ENCODE measurements at places on chromosomes 7 and 10.
A peak's percentile ranks its signal among the peaks of the same experiment; 100 is the strongest.

DNA sequence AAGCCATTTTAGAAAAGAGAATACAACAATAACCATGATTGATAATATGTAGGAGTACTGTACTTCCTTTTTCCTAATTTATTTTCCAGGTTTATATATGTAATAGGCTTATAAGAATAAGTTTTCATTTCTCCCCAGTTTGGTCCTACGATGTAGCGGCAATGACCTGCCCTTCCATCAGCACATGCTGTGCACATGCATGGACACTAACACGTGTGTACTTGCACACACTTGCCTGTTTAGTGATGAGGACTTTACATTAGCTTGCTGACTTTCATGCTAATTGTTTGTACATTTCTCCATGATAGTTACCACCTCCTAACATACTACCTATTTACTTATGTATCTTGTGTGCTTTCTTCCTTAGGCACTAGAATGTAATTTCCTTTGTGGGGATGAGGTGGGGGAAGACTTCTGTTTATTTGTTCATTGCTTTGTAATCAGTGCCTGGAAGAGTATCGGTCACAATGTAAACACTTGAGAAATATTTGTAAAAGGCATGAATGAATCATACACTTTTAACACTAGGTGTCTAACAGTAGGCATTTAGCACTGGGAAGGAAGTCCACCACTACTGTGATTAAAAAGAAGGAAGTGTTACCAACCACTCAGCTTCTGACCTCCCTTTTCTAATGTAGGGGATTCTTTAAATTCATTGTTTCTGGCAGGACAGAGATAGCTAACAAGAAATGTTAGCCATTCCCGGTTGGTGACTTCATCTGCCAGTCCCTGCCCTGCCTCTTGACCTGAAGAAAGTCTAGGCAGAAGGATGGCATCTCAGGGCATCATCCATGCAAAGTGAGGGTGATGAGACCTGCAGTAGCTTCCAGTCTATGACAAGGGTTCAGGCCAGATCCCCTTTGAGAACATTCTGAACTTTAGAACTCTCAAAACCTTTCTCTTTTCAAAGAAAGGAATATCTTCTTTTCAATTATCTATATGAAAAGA lies 120.2 kb upstream of the RAB18 start:
- DNase-seq, result no peak

GRCh38 chr7:80420876-80421275 lies 91.0 kb downstream of the GNAT3 start:
- DNase-seq, result no peak

DNA sequence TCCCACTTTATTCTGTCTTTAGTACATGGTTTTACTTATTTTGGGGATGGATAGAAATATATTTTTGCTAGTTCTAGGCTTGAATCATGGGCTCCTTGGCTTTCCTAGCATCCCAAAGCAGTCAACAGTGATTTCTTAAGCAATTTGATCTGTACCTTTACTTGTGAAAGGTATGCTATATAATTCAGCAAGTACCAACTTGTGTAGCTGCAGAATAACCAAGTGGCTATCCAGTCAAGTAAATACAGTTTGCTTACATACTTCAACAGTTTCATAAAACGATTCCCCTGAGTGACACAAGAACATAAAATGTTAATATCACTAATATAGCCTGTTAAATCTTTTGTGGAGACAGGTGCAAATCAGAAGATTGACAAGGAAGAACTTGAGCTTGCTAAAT lies 67.2 kb downstream of the PODXL start:
- no peak for DNase-seq

DNA sequence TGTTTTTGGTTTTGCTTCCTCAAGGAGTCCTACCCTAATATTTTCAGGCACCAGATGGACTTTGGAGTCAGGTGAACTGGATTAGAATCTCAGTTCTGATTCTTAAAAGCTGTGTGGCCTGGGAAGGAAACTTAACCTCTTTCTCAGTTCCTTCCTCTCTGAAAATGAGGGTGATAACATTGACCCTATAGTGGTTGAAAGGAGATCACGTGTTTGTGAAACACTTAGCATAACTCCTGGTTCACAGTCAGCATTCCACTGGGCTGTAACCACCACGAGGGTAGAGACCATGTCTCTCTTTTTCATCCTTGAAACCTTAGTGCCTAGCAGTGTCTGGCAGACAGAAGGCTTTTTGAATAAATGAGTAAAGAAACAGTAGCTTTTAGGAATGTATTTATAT lies 16.7 kb downstream of the LSMEM1 start:
- no peak for DNase-seq

DNA sequence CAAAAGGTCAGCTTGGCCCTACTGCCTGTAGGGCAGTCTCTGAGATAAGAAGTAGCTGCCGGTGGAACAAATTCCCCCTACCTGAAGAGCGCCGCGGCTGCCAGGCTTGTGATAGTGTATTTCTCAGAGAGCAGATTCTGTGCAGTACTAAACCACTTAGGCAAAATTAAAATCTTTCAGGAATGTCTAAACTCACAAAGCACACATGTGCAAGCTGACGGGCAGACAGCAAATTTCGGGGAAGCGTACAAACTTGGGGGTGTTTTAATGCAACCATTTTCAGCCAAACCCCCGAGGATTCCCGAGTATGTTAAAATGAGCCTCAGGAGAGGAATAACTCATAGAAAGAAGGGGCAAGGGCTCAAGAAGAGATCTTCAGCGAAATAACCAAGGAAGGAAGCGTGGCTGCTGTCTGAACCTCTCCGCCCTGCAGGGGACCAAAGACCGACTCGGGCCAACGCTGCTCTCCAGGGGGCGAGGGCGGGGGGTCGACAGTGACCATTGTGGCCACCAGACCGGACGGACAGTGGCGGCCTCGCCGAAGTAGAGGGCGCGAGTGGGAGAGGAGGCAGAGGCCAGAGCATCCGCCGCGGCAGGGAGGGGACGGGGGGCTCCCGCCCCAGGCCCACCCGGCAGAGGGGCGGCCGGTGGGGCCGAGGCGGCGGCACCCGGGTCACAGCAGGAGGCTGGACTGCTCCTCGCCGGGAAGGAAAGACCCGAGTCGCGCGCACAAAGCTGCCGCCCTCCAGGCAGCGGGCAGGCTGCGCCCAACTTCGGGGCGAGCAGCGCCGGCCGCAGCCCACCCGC lies 819 bp downstream of the HYCC1 start:
- DNase-seq, result peak; percentile 54

DNA sequence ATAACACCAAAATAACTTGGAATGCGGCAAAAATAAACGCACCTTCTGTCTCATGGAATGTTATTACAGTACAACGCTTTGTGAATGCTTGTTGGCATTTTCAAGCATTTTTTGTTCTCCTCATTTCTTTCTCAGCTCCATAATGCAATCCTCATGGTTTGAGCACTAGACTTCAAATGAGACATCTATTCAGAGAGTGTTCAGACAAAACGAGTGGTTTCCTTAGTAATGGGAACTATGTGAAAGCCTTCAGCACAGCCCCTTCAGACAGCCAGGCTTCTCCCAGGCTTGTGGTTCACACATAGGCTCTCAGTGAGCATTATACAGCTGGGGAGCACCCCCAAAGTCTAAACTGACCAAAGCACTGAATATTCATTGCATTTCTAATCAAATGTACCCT lies 8.6 kb upstream of the LRRN3 start:
- DNase-seq, result no peak

- no peak for DNase-seq
Observed at GRCh38 chr10:101939729-101940128, 96.1 kb upstream of the KCNIP2 start.

GRCh38 chr10:112758961-112759360 lies 191.1 kb upstream of the TCF7L2 start:
- DNase-seq, result no peak

DNA sequence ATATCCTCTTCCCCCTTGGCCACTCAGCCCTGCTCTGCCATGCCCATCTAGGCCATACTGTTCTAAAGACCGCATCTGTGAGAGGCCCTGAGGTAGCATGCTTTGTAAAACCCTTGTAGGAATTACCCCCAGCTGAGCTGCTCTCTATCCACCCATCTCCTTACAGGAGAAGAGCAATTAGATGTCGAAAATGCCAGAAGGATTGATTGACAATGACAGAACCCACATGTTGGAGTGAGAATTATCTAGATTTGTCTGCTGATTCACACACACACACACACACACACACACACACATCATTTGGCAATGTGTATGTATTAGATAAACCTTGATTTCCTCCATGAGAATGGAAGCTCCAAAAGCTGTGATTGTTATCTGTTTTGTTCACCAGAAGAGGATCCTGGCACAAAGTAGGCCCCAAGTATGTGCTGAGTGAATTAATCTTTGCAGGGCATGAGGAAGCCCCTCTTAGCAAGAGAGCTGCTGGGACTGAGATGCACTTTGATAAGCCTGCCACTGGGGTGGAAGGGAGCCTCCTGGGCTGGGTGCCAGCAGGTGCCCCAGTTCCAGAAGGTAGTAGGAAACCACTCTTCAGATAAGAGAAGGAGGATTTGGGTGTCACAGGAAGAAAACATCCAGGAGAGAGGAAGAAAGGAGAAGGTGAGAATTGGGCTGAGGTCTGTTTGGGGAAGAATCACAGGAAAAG lies 187.5 kb upstream of the ADO start:
- DNase-seq, result no peak

- DNase-seq, result no peak
Observed at GRCh38 chr10:59382831-59383295, 20.5 kb upstream of the FAM13C start.

- no peak for DNase-seq
Observed at GRCh38 chr10:131695496-131696165, 205.2 kb upstream of the PPP2R2D start.

DNA sequence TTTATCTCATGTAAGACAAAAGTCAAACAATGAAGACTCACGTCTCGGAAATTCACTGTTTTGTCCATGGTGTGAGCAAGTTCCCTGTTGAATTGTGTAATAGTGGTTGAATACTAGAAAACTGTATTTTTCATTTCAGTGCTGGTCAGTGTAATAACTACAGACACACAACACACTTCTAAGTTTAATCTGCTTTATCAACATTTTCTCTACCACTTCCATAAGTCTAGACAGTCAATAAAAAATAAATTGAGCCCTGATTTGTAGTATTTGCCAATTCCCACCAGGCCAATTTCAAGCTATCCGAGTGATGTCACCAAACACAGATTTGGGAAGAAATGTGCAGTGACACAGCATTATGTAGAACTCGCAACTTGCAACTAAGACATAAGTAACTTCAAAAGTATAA lies 81.9 kb downstream of the GPR141 start:
- DNase-seq, result no peak

DNA sequence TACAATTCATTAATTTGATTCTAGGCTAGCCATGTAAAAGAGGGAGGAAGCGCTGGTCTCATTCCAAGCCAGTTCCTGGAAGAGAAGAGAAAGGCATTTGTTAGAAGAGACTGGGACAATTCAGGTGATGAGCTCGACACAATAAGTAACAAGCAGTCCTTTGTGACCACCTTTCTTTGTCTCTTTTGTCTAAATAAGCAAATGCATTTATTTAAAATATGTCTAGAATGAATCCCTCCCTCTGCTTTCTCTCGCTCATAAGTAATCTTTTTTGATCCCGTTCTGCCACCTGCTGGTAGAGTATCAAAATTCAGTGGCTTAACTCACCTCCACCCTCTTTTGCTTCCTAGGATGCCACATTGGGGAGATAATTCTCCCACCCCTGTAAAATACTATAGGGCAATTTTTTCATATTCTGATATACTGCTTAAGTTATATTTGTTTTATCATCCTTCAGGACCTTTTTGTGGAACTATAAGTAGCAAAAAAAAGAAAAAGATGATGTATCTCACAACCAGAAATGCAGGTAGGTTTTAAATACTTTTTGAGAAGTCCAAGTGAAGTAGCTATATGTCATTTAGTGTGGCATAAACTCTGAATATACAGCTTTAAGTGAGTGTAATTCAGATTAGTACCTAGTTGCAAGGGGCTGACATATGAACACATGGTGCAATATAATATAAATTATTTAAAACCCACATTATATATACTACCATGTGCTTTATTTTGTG lies 91.5 kb downstream of the GSDME start:
- DNase-seq, result peak; percentile 39

- no peak for DNase-seq
Observed at GRCh38 chr7:45182856-45183710, 25.5 kb downstream of the RAMP3 start.

DNA sequence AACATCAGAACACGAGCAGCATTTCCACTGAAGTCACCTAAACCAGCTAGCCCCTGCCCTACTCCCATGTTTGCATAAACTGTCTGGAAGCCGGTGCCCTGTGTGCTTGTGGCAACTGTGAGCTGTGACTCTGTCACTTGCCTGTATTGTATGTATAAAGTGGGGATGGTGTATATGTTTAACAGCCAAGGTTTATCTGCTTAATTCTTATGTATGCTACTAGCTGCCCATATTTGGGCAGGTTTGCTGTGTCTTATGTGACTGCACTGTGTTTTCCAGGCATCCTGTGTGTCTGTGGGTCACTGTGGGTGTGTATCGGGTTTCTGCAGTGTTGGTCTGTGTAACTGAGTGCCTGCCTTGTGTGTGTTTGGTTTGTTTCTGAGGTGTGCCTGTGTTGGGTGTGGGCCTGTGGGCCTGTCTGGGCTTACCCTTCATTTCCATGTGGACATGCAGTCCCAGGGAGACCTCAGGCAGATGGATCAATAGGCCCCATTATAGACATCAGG lies 9.3 kb downstream of the LBX1 start:
- no peak for DNase-seq

DNA sequence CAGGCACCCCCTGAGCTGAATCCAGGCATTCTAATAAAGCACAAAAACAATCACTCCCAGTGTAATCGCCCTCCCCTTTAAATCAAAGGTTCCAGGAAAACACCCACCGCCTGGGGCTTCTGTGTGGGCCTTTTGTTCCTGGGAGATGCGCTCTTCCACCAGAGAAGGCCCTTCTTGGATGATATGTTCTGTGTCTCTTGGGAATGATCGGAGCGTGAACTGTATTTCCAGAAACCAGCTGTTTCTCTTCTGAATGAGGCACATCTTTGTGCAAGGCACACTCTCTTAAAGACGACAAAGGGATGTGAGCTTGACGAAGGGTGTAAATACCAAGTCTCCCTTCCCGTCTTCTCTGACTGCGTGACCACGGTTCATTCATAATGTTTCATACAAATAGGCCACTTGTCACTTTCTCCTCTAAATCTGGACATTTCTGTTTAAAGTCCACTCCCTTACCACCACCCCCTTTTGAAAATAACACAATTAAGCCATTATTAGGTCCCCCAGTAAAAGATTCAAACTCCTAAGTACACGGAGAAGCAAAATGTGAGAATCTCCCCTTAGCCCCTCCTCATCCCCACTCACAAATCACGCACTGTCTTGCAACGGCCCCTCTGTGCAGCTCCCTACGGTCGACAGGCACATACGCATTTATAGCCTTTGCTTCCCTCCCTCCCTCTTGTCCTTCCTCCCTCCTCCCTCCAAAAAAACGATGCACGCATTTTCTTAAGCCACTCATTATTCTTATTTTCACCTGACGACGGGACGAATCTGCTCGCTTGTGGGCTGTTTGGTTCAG lies 45.6 kb upstream of the ENO4 start:
- no peak for DNase-seq

- no peak for DNase-seq
Observed at GRCh38 chr7:69820479-69821192, 222.4 kb downstream of the AUTS2 start.

DNA sequence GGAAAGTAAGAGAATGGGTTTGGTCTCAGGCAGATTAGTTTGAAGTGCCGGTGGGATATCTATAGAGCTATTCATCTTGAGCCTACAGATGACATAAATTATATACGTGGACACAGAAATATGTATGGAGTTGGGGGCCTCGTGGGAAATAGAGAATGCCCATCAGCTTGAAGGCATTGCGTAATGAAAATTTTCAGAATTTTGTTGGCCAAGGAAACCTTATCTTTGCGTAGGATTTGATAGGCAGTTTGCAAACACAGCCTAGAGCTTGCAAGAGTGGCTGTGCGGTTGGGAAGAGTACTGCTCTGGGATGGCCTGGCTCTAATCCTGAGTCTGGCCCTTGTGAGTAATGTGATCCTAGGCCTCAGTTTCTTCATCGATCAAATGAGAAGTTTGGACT lies 32.3 kb downstream of the MCM10 start:
- DNase-seq, result no peak
